Fibroblast of the aortic adventitia (primary cell): ENCODE measurements at places on chromosomes 2 and 18. TPM values are rescaled to one million over a fixed set of nuclear protein-coding genes. Genes with fewer than 3 reads are reported as not detected.

The CABLES1 gene
- 7.4 and 19.2 TPM in 2 replicates for total RNA-seq

The RUFY4 gene
- not detected in 2 replicates for total RNA-seq

The HOXD12 gene
- total RNA-seq = not detected in 2 replicates

The CENPA gene
- total RNA-seq = 9.2 TPM in 1 of 2 replicates, not detected in the other
